A673 (cell line): ENCODE measurements at places on chromosomes 2 and 18.

DNA sequence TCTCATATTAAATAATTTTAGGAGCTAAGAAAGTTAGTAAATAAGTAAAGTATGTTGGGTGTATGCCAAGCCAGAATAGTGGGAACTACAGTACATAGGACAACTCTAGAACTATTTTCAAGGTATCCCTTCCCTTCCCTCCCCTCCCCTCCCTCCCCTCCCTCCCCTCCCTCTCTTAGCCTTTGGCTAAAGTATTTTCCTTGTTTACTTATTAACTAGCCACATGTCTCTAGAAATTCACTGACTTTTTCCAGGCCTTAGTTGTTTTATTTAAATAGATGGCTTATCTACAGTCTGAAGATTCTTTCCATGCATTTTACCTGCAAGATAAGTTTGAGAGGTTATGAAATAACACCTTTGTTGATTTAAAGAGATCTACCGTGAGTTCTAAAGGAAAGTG, 402.1 kb downstream of the PARD3B start:
- no peak overlapping the region for H3K27ac ChIP-seq
- no peak for DNase-seq
- no peaks in the 10 kb centered on the region for H3K4me1 ChIP-seq
- H3K27me3 ChIP-seq, result no peaks in the 10 kb centered on the region
- no peaks in the 10 kb centered on the region for H3K36me3 ChIP-seq

DNA sequence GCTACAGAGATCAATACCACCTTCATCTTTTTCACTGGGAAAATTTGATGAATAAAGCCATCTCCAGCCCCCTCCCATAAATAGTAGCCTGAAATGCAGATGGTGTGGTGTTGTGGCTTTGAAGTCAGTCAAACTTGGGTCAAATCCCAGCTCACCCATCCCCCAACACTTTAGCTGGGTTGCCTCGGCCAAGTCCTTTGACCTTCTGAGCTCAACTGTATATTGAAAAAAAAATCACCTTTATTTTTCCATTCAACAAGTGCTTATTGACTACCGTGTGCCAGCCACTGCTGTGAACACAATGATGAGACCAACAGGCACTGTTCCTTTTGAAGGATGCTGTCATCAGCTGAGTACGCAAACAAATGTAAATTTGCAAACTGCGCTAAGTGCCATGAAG, 35.1 kb upstream of the NTSR2 start:
- no peaks in the 10 kb centered on the region for H3K4me1 ChIP-seq
- no peak overlapping the region for H3K27ac ChIP-seq
- H3K27me3 ChIP-seq, result no peaks in the 10 kb centered on the region

GRCh38 chr2:86150502-86150901, 44.5 kb downstream of the PTCD3 start:
- H3K4me1 ChIP-seq, result no peaks in the 10 kb centered on the region
- H3K4me3 ChIP-seq, result no peak overlapping the region
- H3K27ac ChIP-seq, result no peak overlapping the region
- H3K36me3 ChIP-seq, result peaks cover 67% of the 10 kb centered on the region
- H3K27me3 ChIP-seq, result no peaks in the 10 kb centered on the region

DNA sequence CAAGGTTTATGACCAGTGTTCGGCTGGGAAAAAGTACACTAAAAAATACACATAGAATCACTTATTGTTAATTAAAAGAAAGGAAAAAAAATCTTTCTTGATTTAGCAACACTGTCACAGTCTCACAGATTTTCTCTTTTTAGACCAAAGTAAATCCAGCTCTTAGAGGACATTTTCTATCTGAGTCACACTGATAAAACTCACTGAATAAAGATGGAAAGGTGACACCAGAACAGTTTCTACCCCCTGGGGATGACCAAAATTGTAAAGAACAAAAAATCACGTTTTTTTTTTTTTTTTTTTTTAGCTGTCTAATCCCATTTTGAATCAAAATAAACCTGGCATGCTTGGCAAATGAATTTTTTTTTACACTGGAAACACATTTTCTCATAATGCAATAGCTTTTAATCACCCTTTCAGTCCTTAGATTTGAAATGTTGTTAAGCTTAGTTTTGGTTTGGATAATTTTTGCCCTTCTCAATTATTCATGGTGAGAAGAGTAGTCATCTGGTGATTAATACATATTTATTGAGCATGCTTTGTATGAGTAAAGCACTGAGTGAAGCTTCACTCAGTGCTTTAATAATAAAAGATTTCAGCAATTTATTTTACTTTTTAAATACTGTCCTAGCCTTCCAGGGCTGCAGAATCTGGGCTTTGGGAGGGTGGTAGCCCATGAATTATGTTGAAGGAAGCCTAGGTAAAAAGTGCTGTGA, 886.3 kb downstream of the SLC4A3 start:
- H3K27me3 ChIP-seq, result no peaks in the 10 kb centered on the region
- DNase-seq, result peak; percentile 49
- no peaks in the 10 kb centered on the region for H3K36me3 ChIP-seq

DNA sequence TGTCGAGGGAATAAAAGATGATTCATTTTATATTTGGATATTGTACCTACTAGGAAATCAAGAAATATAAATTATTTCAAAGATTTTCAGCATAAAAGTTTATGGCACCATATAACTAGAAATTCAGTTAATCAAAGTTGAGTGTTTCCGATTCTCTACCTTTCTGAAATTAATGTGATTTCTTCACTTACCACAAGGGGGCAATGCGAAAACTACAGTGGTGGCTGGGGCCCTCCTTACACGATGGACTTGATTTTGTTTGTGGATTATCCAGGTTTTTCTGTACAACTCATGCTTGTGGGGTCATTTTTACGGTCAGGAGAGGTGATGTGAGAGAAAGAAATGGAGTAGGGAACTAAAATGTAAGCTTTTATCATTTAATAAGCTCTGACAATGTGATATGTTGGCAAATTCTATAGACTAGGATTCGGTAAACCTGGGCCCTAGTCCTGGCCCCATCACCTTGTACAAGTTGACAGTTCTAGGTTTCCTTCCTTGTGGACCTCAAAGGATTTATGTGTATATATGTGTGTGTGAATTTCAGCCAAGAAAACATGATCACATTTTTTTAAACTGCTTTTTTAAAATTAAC, 47.6 kb downstream of the G6PC2 start:
- DNase-seq, result peak; percentile 40
- H3K27ac ChIP-seq, result no peak overlapping the region
- H3K4me3 ChIP-seq, result no peak overlapping the region
- no peaks in the 10 kb centered on the region for H3K36me3 ChIP-seq
- no peaks in the 10 kb centered on the region for H3K4me1 ChIP-seq
- no peaks in the 10 kb centered on the region for H3K27me3 ChIP-seq

DNA sequence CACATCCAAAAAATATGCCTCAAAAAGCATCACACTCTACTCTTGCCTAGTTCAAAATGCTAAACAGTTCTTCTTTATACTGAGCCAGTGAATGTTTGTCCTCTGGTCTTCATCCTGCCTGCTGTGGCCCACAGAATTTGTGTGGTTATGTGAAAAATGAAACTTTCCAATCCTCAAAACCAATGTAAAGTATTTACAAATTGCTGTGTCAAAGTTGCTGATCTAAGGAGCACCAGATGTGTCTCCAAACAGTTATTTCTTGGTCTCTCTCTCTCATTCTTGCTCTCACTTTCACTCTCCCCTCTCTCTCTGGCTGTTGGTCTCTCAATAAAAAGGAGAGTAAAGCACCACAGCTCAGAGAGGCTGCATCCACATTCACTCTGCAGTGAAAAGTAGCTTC, 23.0 kb downstream of the EPHA4 start:
- no peak for DNase-seq
- no peak overlapping the region for H3K27ac ChIP-seq
- no peak overlapping the region for H3K4me3 ChIP-seq
- H3K36me3 ChIP-seq, result no peaks in the 10 kb centered on the region
- H3K4me1 ChIP-seq, result peaks cover 10% of the 10 kb centered on the region

DNA sequence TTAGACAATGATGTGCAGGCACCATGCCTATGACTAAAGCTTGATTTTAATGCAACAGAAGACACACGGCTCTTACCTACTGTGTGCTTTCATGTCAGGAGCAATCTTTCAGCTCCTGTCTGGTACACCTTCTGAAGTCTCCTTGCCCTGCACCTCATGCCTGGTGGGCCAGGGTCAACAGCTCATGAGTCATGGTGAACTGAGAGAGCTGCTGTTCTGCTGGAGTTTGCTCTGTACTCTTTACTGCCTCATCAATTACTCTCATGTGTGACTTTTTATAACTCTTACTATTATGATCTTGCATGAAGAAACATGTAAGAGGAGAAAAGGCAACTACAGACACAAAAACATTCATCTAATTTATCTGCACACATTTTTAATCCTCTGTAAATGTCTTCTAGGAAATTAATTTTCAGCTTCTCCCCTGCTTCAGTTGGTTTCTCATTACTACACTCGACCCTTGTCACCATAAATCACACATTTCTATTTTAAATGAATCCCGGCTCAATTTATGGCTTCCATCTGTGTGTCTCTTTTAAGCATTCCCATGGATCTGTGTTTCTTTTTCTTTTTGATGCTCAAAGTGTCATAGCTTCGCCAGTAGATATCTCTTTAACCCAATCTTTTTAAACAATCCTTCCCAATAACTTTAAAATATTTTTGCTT, 9.7 kb downstream of the SERPINB7 start:
- DNase-seq, result no peak
- H3K4me3 ChIP-seq, result no peak overlapping the region
- H3K27me3 ChIP-seq, result no peaks in the 10 kb centered on the region
- no peak overlapping the region for H3K27ac ChIP-seq

- H3K4me1 ChIP-seq, result no peaks in the 10 kb centered on the region
- H3K27ac ChIP-seq, result no peak overlapping the region
- no peaks in the 10 kb centered on the region for H3K27me3 ChIP-seq
- H3K36me3 ChIP-seq, result no peaks in the 10 kb centered on the region
- no peak overlapping the region for H3K4me3 ChIP-seq
- no peak for DNase-seq
Observed at GRCh38 chr2:207233731-207234130, 68.0 kb upstream of the KLF7 start.

GRCh38 chr18:5893956-5894610, 1.2 kb downstream of the TMEM200C start:
- H3K4me3 ChIP-seq, result no peak overlapping the region
- no peaks in the 10 kb centered on the region for H3K36me3 ChIP-seq
- no peak overlapping the region for H3K27ac ChIP-seq
- no peaks in the 10 kb centered on the region for H3K4me1 ChIP-seq

DNA sequence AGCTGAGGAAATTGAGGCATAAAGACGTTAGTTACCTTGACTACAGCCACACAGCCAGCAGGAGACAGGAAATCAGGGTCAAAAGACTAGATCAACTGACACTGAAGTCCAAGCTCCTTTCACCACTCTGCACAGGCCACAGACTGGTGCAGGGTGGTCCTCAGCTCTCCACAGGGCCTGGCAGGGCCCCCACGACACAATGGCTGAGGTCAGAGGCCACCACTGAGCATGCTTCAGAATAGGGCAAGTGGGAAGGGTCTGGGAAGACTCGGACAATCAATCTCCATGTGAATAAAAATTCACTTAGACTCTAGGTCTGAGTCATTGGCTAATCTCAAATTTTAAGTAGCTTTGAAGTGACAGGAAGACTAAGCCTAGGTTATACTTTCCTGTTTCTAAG, 201.7 kb downstream of the ALK start:
- H3K4me1 ChIP-seq, result peaks cover 9% of the 10 kb centered on the region
- no peaks in the 10 kb centered on the region for H3K27me3 ChIP-seq
- H3K27ac ChIP-seq, result no peak overlapping the region
- no peaks in the 10 kb centered on the region for H3K36me3 ChIP-seq

- no peak for DNase-seq
- no peak overlapping the region for H3K4me3 ChIP-seq
- no peaks in the 10 kb centered on the region for H3K4me1 ChIP-seq
- H3K27ac ChIP-seq, result no peak overlapping the region
Observed at GRCh38 chr2:38057651-38058410, 18.1 kb downstream of the CYP1B1 start.

- no peak for DNase-seq
- H3K27ac ChIP-seq, result no peak overlapping the region
- H3K27me3 ChIP-seq, result peaks cover 28% of the 10 kb centered on the region
- H3K4me3 ChIP-seq, result no peak overlapping the region
Observed at GRCh38 chr2:21972586-21972985, 848.8 kb downstream of the TDRD15 start.

- no peaks in the 10 kb centered on the region for H3K36me3 ChIP-seq
- H3K4me1 ChIP-seq, result no peaks in the 10 kb centered on the region
- H3K4me3 ChIP-seq, result no peak overlapping the region
- no peak for DNase-seq
- H3K27ac ChIP-seq, result no peak overlapping the region
Observed at GRCh38 chr2:240227538-240228428, 87.3 kb upstream of the OTOS start.

DNA sequence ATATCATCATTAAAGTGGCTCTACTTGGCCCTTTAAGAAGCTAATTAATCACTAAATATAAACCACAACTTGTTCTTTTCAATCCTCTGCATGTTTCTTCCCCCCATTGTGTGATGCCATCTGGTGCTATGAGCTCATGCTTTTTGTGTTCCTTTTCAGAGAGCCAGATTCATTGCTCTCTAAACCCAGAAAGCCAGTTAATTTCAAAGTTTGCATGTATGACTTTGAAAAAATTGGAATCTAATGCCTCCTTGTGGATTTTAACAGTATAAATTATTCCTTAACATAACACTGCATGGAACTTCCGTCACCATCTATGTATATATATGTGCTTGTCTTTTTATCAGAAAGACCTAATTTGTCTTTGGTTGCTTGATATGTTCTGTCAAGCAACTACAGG, 31.1 kb downstream of the TMEM178A start:
- peaks cover 10% of the 10 kb centered on the region for H3K4me1 ChIP-seq
- H3K4me3 ChIP-seq, result no peak overlapping the region
- peak; percentile 79 for DNase-seq
- no peak overlapping the region for H3K27ac ChIP-seq
- no peaks in the 10 kb centered on the region for H3K27me3 ChIP-seq
- no peaks in the 10 kb centered on the region for H3K36me3 ChIP-seq

DNA sequence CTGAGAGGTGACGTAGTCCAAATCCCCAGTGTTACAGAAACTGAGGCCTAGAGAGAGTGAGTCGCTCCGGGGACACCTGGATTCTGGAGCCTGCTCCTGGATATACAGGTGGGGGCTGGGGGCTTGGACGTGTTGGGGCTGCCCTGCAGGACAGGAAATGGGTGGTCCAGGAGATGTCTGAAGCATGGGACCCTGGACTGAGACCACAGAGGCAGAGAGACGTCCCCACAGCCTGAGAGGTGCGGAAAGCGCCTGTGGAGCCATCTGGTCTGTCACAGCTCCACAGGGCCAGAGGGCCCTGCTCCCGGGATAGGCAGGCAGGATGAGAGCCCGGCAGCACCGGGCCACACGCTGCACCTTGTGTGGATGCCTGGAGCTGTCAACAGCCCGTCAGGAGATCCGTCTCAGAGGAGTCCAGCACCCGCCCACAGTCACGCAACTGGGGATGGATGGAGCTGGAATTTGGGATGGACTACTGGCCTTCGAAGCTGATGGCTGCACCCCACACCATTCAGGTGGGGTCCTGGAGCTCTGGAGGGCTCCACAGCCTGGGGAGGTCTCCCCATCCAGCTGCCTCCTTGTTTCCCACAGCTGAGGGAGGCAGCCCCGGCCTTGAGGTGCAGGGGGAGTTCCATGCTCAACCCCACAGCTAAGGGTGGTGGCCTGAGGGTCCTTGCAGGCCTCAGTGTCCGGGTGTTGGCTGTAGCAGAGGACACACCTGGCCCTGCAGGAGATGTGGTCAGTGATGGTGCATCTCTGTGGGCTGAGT, 303.0 kb downstream of the NDUFA10 start:
- no peak overlapping the region for H3K4me3 ChIP-seq
- no peaks in the 10 kb centered on the region for H3K4me1 ChIP-seq
- H3K27ac ChIP-seq, result no peak overlapping the region
- no peak for DNase-seq

GRCh38 chr2:106833256-106833655, 52.7 kb downstream of the ST6GAL2 start:
- H3K4me3 ChIP-seq, result no peak overlapping the region
- no peaks in the 10 kb centered on the region for H3K27me3 ChIP-seq
- H3K27ac ChIP-seq, result no peak overlapping the region
